Peyer's patch (tissue), 4 donors: ENCODE measurements at places on chromosomes 3 and 15. TPM values are rescaled to one million over a fixed set of nuclear protein-coding genes. Genes with fewer than 3 reads are reported as not detected.

DNA sequence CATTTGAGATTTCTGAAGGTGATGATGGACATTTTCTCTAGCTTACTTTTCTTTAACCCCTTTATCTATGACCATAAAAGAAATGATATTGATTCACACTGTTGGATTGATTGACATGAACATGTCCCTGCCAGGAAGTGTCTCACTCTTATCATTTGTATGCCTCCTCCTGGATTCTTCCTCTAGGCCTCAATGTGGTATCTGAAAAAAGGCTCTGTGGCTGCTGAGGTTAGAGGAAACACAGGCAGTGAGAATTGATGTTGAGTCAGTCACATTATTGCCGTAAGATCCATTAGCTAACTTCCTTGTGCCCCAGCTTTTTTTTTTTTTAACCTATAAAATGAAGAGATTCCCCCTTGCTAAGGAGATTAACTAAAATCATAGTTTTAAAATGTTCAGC, 8.0 kb upstream of the THRB start:
- DNase-seq, result no peak

DNA sequence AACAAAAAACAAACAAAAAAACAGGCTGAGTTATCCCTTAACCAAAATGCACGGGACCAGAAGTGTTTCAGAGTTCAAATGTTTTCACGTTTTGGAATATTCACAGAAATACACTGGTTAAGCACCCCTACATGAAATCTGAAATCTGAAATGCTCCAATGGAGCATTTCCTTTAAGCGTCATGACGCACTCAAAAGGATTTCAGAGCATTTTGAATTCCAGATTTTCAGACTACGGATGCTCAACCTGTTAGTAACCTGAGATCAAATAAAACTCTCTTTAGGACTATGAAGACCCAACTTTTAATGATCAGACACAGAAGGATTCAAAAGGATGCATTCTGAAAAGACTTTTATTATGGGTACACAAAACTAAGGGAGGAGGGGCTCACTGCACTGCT, 9.6 kb downstream of the CLPX start:
- DNase-seq, result no peak

DNA sequence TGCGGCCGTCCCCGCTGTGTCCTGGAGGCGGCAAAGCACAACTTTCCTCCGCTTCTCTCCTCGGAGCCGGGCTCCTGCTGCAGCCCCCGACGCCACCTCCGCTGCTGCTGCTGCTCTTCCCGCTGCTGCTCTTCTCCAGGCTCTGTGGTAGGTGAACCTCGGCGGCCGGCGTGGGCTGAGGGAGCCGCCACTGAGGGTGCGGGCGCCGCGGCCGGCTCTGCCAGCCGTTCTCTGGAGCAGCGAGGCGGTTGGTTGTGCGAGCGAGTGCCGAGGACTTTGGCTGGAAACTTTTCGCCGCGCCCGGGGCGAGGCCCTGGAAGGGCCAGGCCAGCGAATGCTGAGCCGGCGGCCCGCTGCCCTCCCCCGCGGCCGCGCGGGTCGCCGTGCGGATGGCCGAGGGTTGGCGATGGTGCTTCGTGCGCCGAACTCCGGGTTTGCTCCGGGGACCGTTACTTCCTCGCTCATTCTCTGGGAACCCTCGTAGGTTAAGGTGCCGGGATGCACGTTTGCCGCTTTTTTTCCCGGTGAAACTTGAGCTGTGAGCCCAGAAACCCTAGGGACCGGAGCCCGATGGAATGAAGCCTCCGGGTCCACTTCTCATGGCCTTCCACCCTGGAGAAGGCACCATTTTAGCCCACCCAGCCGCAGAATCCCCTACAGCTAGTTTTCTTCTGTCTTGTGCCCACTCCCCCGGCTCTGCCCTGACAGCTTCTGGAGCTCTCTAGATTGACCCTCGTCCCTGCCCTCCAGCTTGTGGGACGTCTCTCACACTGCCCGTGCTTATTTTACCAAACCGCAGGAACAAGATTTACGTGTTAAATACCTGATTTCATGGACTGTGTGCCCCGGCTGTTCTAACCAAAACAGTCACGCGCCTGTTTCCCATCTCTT, 660 bp downstream of the NECTIN3 start:
- DNase-seq, result peak; percentile 83

- DNase-seq, result no peak
These were observed 551.9 kb upstream of the GOLIM4 start for GRCh38 chr3:168647582-168647981.

DNA sequence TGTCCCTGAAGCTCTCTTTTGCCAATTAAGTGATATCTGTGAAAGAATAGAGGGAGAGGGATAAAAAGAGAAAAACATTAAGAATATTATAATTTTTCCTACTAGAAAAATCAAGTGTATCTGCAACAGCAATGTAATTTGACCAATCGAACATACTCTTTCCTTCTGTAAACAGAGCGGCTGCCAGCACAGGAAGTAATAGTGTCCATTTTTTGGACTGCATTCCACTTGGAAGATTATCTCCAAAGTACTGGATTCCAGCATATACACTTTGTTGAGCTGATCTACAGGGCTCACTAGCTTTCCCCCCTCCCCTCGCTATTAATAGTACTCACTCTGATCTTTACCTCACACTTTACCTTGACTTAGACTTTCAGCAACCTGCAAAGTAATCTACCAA, 90.4 kb downstream of the SUCLG2 start:
- DNase-seq, result no peak

DNA sequence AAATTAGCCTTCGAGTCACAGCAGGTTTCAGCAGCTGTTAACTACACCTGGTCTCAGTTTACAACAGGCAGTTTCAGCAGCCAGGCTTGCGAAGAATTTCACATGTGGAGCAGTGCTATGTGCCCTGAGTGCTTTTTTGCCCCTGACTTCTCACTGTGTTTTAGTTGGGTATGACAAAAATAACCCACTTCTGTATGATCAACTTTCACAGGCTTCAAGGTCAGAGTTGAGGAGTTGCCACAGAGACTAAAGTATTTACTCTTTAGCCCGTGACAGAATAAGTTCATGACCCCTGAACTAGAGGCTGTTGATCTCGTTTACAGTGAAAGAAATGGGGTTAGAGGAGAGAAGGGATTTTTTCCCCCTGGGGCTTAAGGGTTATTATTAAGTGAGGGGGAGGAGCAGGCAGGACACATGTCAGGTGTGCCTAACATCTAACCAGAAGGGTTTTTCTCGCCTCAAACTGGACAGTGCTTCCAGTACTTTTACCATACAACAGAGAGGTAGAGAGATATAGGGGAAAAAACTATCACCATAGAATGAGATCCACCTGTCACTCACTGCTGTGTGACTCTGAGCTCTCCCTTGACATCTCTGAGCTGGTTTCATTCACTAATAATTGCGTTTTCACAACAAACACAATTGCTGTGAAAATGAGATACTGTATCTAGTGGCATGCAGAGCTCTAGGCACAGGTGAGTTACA, 14.0 kb upstream of the TOPBP1 start:
- DNase-seq, result no peak

GRCh38 chr3:68088636-68089035, 434.2 kb upstream of the SUCLG2 start:
- no peak for DNase-seq

GRCh38 chr15:81327516-81327915, 3.6 kb upstream of the STARD5 start:
- DNase-seq, result no peak

- no peak for DNase-seq
These were observed 2.4 kb downstream of the SLC49A4 start for GRCh38 chr3:122797291-122797690.

DNA sequence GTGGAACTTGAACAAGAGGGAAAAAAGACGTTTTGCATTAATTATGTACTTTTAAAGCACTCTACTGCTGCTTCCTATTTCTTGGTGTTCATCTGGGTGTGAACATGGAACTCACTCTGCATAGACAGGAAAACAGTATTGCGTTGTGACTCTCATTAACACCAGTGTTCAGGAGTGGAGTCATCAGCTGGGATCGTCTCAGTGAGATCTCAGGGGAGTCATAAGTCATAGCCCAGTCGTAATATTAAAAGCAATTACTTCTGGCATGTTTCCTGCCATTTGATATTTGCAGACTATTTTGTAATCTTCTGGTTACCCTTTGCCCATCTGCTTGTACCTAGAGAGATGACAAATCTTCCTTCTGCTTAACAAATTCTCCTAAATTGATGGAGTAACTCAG, 462.0 kb upstream of the ATP11B start:
- DNase-seq, result no peak

The ENTPD3 gene
- total RNA-seq, result 0.67 TPM

The CHST2 gene
- 5.9 TPM for total RNA-seq

The TTLL13 gene
- total RNA-seq, result not detected

The MUC4 gene
- 5.8 TPM for total RNA-seq

The MASP1 gene
- 4.2 TPM for total RNA-seq

The FRMD5 gene
- total RNA-seq, result 5.0 TPM

The LDHAL6B gene
- total RNA-seq, result not detected
